Cortex of kidney (tissue), 1 donor: ENCODE measurements at places on chromosomes 7 and 10.

- DNase-seq: no peak
Measured at GRCh38 chr10:110500515-110500905, 2.8 kb downstream of the DUSP5 start.

DNA sequence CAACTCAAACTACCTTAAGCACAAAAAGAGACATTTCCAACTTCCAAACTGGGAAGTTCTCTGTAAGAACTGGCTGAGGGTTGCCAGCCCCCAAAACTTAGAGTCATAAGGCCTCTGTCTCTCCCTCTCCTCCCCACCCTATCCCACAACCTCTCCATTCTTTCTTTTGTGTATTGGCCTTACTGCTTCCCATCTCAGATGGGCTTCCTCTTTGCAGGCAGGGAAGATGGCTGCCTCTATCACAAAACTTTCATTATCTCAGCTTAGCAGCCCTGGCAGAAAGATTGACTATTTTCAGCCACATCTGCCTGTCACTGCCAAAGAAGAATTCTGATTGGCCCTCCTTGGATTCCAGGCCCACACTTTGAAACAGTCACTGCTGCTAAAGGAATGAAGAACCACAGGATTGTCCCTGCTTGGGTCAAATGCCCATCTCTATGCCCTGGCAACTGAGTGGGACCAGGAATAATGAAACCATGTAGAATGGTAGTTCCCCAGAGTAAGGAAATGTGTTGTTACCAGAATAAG lies 58.0 kb upstream of the PRKAR2B start:
- DNase-seq: no peak

GRCh38 chr7:10875080-10875479 lies 98.6 kb upstream of the PHF14 start:
- no peak for DNase-seq

DNA sequence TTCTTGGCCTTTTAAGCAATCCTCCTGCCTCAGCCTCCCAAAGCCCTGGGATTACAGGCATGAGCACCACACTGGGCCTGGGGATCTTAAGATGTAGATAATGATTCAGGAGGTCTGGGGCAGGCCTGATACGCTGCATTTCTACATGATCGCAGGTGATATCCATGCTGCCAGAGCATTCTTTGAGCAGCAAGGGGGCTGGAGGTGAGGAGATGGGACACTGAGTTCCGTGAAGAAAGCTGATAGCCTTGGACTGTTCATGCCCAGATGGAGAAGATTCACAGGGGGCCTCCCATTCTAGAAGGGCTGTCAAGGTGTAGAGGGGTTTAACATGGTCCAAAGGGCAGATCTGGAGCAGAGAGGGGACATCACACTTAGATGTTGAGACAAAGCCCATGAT lies 480.3 kb downstream of the RPS24 start:
- no peak for DNase-seq

- DNase-seq: no peak
Measured at GRCh38 chr7:135129579-135129978, 18.3 kb upstream of the TMEM140 start.

- no peak for DNase-seq
Measured at GRCh38 chr7:55481155-55481554, 91.1 kb downstream of the VOPP1 start.

DNA sequence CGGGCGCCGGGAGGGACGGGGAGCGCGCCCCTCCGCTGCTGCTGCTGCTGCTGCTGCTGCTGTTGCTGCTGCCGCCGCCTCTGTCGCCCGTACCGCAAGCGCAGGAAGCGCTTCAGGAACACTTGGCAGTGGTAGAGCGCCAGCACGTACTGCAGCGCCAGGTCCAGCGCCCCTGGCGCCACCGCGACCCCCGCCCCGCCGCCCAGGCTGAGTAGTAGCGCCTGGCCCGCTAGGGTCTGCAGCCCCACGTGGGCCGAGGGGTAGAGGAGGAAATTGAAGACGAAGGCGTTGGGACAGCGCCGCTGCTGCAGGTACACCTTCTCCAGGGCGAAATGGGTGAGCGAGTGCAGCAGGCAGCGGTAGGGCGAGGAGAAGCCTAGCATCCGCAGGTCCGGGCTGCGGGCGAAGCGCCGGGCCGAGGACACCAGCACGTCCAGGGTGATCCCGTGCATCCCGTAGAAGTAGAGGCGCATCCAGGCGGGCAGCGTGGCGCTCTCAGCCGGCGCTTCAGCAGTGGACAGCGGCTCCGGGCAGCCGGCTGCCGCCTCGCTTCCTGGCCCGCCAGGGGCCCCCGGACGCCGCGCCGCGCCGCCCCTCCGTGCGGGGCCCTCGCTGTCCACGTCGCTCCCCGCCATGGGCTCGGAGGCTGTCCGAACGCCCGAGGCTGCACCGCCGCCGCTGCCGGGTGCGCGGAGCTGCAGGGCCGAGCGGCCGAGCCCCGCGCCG lies at the start of gene TMEM229A:
Gene TMEM229A (minus strand): TSS at position 699 of the 726 bp plus-strand sequence. CDS start 64 bp downstream, at position 635.
- no peak for DNase-seq
